ENCODE measurements at places on chromosomes 11 and 22. TPM values are rescaled to one million over a fixed set of nuclear protein-coding genes. Genes with fewer than 3 reads are reported as not detected.
A peak's percentile ranks its signal among the peaks of the same experiment; 100 is the strongest.

ESAM gene
- total RNA-seq = not detected

GAL3ST1 gene
- total RNA-seq = 11.0 TPM

DNA sequence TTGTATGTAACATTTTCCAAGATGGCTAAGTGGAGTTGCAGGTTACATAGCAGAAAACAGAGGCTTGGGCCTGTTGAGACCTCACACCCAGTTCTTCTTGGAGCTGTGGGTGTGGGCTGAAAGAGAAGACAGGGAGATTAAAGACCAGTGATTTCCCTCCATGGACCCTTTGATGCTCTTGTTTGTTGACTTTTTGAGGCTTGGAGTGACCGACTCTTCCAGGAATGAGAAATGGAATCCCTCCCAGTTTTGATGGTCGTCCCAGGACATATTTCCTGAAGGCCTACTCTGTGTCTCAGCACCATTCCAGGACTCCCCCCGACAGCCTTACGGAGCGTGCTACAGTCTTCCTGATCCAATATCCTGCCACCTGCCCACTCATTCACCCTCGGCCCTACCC lies 96.9 kb downstream of the PTPRJ start:
- DNase-seq = no peak
- no peak overlapping the region for H3K27ac ChIP-seq
- H3K4me1 ChIP-seq = no peaks in the 10 kb centered on the region
- no peaks in the 10 kb centered on the region for H3K27me3 ChIP-seq
- H3K36me3 ChIP-seq = no peaks in the 10 kb centered on the region

DNA sequence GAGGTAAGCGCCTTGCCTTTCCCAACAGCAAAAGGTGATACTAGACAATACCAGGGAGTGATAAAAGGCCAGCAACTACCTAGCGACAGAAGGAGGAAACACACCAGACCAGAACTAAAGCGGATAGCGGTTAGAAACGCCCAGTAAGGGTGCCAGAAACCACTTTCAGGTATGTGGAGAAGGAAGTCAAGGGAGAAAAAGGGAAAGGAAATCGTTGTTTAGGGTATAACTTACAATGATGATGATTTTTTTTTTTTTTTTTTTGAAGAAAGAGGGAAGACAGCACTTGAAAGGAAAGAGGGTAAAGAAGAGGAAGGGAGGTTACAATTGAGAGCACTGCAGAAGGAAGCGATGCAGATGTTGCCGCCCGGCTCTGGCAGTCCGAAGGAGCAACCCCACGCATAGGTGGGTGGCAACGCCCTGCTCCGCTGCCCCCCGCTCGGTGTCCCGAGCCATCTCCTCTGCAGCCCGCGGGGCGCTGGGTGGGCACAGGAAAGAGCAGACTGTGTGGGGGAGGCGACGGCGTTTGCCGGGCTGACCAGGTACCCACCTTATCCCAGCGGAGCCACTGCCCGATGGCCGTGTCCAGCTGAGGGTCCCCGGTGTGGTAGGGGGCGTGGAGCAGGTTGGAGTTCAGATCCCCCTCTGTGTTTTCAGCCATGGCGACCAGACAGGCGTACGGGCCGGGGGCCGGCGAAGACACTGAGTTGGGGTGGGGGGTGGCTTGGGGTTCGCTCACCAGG lies 561 bp downstream of the PGM2L1 start:
- no peaks in the 10 kb centered on the region for H3K36me3 ChIP-seq
- peak overlapping the region; percentile 92 for H3K4me3 ChIP-seq
- no peaks in the 10 kb centered on the region for H3K4me1 ChIP-seq

DNA sequence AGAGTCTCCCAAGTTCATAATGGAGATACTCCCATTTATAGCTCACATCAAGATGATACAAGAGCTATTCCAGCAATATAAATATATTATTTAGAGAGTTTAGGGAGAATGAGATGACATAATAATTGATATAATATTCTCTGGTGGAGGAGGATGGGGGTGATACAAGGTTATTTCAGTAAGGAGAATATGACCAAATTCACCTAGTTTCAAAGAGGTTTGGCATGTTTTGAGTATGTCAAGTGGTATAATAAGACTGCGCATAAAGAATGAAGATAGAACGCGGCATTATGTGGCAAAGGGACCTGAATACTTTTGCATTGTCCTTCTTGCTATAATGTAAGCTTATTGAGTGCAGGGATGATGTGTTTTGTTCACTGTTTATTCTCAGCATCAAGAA lies 1283.5 kb downstream of the LRRC4C start:
- no peak for DNase-seq
- H3K4me3 ChIP-seq = no peak overlapping the region
- no peaks in the 10 kb centered on the region for H3K4me1 ChIP-seq
- H3K27ac ChIP-seq = no peak overlapping the region

Data from H1 (cell line).